ENCODE measurements at places on chromosomes 11 and 22. TPM values are rescaled to one million over a fixed set of nuclear protein-coding genes. Genes with fewer than 3 reads are reported as not detected.

The TPBGL gene
- 0.40 TPM for total RNA-seq

The GAS2L1 gene
- total RNA-seq: 91.6 TPM

DNA sequence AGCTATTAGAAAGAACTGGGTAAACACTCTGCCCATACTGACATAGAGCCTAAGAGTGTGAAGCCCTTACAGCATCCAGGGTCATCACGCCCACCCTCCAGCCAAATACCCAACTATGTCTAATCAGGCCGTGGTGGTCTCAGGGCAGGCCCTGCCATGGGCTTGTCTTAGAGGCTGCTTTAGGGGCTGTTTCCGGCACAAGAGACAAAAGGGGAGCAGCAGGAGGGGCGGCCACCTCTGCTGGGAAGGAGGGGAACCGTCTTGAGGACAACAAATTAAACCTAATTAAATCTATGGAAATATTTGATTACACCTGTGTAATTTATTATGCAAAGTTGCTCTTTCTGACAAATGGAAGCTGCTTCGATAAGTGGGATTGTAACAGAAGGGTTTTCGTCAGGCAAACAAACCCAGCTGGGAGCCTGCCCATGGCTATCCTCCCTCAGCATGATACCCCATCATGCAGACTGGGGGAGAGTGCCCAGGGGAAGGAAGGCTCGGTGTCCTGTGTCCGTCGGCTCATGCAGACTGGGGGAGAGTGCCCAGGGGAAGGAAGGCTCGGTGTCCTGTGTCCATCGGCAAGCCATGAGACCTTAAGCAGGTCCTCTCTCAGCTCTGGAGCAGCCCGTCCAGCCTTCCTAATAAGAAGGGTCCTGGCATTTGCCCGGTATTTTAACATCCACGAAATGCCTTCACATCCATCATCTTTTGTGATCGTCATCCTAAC lies 163.6 kb upstream of the B3GAT1 start:
- peaks cover 22% of the 10 kb centered on the region for H3K27me3 ChIP-seq
- no peaks in the 10 kb centered on the region for H3K36me3 ChIP-seq
- H3K4me1 ChIP-seq: no peaks in the 10 kb centered on the region
- no peak for DNase-seq
- H3K27ac ChIP-seq: no peak overlapping the region
- no peak overlapping the region for H3K4me3 ChIP-seq

DNA sequence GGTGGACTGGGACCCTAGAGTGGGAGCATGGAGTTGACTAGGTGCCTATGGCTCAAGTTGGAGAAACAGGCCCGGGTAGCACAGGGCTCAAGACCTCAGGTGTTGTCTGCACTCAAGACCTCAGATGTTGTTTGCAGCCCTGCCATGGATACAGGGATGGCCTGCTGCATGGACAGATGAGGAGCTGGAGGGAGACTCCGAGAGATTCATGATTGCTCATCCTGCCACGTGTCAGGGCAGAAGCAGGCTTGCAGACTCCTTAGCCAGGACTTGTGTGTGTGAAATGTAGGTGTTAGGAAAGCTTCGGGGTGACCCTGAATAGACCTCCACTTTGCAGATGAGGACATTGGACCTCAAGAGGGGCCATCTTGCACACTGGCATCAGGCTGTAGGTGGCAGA lies 921 bp downstream of the CCDC116 start:
- H3K4me1 ChIP-seq: peaks cover 11% of the 10 kb centered on the region
- no peak overlapping the region for H3K27ac ChIP-seq
- H3K27me3 ChIP-seq: no peaks in the 10 kb centered on the region
